ENCODE measurements at places on chromosomes 3 and 15.

- no peak for DNase-seq
These were observed 91.2 kb downstream of the EOMES start for GRCh38 chr3:27630885-27631284.

DNA sequence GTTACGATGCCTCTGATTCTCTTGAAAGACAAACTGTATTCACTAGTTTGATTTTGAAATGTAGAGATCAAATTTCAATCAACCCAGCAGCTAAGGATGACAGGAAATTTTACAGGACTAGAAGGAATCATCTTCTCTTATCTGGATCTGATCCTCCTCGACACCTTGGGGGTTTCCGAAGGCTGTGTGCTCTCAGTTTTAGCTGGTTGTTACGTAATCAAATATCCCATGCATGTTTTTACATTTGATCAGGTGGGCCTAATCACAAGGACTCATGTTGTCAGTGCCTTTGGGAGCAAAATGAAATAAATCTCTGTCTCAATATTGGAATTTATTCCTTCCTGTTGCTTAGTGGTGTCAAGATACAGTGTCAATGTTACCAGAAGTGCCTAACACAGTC, 141.9 kb upstream of the TNIK start:
- no peak for DNase-seq

GRCh38 chr3:78633626-78634025, 1134.2 kb downstream of the ROBO1 start:
- no peak for DNase-seq

GRCh38 chr3:9859530-9860025, 15.8 kb upstream of the RPUSD3 start:
- DNase-seq = no peak

DNA sequence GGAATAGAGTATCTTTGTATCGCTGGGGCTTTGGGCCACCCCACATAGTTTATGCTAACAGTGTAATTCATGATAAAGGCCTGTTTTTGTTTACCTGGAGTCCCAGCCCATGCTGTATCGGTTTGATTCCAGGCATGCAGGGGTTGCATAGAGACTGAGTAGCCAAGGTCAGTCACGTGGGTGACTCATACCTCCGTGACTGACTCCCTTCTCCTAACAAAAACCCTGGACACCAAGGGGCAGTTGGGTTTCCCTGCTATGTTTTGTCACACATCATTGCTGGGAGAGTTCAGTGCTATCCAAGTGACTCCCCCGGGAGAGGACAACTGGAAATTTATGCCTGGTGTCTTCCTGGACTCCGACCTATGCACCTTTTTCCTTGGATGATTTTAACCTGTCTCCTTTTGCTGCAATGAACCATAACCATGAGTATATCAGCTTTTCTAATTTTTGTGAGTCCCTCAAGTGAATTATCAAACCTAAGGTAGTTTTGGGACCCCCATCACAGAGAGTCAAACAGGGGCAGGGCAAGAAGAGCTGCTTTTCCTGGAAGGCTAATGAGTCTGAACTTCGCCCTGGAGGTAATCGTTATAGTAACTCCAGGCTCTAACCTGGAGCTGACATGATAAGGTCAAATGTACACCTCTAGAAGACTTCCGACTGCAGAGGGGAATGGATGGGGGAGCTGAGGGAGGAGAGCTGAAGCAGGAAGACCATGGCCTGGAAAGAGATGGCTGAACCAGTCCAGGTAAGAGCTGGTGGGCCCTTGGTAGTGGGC, 57.0 kb downstream of the SRGAP3 start:
- no peak for DNase-seq

DNA sequence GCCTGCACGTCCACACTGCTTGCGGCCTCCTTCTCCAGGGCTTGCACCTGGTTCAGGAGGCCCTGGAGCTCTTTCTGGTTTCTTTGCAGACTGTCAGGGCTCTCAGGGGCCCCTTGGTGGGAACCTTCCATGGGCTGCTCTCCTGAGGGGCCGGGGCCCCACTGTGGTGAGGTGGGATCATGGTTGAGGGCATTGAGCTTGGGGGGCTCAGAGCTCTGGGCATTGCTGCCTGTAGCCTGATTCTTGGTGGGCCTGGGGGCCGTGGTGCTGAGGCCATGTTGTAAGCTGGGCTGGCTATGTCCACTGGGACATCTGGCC, 7.5 kb downstream of the XIRP1 start:
- DNase-seq = no peak

- no peak for DNase-seq
These were observed 70.1 kb downstream of the HERC1 start for GRCh38 chr15:63763476-63764123.

- no peak for DNase-seq
These were observed 17.7 kb downstream of the SLC35G2 start for GRCh38 chr3:136836511-136837156.

- DNase-seq = no peak
These were observed 190.7 kb upstream of the NDN start for GRCh38 chr15:23877502-23878412.

DNA sequence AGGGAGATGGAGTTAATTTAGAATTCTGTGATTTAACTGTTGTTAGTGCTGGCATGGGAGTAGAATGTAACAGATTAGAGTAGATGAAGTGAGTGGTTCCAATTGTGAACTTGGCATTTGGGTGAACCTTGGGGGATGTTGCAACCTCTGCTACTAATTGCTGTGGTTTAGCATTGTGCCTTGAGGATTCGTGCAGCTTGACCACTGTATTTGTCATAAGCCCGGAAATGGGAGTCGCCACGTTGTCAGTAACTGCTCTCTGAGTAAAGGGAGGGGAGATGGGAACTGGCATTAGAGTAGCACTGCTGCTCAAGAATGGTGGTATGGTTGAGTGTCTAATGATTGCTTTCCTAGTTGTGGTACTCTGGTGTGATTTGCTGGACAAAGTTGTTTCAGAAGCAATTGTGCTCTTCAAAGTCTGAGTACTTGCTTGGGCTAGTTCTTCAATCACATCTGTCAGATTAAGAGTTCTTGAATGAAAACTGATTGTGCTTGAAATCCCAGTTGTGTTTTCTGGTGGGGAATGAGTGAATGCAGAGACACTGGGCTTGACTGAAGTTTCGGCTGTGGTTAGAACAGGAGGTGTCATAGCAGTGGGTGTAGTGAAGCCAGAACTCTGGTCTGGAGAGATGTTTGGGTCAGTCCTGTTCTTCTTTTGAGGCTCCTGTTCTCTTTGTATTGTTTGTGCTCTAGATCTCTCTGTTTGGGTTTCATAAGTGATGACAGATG, 15.4 kb downstream of the IGSF10 start:
- no peak for DNase-seq

DNA sequence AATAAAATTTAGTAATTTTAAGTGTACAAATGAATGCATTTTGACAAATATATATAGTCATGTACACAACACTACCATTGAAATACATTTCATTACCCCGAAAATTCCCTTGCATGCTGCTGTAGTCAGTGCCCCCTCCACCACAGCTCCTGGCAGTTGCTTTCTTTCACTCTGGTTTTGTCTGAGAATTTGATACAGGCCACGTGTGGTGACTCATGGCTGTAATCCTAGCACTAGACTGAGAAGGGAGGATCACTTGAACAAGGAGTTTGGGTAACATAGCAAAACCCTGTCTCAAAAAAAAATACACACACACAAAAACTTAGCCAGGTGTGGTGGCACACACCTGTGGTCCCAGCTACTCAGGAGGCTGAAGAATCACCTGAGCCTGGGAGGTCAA, 65.4 kb downstream of the TFRC start:
- no peak for DNase-seq

GRCh38 chr15:42349186-42349585, 10.1 kb upstream of the CAPN3 start:
- DNase-seq = no peak

DNA sequence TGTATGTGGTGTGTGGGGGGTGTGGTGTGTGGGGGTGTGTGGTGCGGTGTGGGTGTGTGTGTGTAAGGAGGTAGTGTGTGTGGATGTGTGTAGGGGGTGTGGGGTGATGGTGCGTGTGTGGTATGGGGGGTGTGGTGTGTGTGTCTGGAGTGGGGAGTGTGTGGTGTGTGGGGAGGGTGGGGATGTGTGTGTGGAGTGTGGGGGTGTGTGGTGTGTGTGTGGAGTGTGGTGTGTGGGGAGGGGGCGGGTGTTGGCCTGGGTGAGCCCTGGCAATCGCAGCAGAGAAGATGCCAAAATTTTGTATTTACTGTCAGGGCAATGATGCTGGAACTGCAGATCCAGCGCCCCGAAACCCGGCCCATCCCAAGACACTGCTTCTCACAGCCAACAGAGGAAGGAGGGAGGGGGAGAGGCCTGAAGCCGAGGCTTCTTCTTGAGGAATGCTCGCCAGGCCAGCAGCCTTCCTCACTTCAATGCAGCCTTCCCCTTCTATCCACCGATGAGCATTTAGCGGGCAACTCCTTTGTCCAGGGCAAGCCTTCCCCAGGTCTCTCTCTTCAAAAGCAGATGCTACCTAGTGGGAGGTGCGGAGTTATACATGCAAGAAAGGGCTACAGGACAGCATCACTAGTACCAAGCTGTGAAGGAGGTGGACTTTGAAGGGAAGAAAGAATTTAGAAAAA, 11.9 kb upstream of the SRP14 start:
- DNase-seq = no peak

DNA sequence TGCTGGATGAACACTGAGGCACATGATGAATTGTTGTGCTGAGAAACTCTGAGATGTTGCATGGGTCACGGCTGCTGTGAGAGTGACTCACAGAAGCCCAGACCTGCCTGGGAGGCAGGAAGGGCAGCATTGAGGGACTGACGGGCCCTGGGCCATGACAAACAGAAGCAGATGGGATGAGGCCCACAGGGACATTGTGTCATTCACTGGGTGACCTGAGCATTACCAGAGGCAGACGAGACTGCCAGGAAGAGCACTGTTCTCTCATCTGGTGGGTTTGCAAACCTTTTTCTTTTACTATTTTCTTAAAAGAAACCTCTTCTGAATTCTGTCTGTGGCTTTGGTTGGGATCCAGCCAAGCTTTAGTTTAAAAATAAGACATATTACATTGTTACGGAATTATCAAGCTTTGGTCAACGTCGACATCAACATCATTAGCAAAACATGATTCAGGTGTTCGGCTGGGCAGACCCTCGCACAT, 67.8 kb downstream of the BDH1 start:
- DNase-seq = no peak

- DNase-seq = no peak
These were observed 211.0 kb downstream of the TNIK start for GRCh38 chr3:171249245-171249644.

- DNase-seq = no peak
These were observed 52.9 kb downstream of the ARHGAP31 start for GRCh38 chr3:119347036-119347435.

DNA sequence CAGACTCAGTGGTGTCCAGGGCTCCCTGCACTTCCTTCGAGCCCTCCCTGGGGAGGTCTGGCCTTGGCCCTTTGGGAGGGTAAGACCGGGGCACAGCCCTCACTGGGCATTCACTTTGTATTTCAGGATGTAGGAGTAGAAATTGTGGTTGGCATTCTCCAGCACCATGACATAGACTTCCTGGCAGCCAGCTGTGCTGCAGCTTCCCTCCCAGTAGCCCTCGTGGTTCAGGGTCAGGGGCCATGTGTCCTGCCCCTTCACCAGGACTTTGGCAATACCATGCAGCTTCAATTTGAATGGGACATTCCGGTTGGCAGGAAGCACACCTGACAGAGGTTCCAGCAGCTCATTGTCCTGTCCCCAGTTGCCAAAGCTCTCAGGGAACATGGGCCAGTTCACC, 47.3 kb downstream of the KY start:
- no peak for DNase-seq

DNA sequence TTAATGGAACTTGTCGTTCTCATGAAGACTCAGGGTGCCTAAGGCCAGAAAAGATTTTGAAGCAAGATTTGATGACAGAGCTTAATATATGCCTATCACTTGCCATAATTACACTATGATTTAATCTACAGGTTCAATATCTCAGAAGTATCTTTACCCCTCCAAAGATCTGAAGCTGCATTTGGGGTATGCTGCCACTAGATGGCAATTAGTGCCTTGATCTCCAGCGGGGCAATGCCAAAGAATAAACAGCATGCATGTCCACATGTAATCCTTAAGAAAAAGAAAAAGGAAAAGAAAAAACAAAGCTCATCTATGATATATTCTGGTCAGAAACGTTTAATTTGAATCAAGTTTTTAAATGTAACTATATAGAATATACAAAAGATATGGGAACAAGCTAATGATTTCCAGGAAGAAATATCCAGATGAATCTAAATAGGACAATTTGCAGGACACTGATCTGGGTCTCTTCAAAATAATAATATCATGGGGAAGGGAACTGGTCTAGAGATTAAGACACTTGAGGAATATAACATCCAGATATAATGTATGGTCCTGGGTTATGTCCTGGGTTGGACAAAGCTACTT, 55.0 kb upstream of the SOX14 start:
- DNase-seq = no peak

DNA sequence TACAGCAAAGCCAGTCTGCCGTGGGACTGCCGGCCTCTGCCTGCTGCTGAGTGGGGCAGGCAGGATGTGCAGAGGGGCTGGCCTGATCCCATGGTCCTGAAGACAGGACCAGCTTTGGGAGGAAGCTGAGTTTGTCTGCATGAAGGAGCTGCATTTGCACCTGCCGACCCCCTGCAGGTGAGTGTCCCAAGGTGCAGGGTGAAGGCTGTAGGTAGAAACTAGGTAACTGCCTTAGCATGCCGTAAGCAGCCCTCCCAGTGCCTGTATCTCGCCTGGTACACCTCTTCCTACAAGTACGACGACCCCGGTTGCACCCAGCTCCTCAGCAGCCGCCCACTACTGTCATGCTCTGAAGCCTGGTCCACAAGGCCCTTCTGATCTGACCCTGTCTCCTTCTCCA, 34.9 kb downstream of the AMOTL2 start:
- DNase-seq = no peak

GRCh38 chr15:37034392-37034791, 66.0 kb downstream of the MEIS2 start:
- no peak for DNase-seq

- no peak for DNase-seq
These were observed 165.7 kb downstream of the P3H2 start for GRCh38 chr3:189954733-189955665.

DNA sequence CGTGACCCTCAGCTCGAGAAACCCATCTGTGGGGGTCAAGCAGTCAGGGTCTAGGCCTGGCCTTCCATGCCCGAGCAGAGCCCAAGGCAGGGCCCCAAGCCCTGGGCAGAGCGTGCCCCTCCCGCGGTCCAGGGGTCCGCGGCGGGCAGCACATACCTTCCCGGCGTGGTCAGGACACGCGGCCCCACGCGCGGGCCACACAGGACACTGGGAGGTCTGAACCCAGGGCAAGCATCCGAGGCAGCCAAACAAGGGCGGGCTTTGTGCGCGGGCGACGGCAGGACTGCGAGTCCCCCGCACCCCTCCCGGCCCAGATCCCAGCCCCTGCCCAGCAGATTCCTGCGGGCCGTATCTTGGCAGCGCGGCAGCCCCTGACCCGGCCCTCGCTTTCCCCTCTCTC, 61.6 kb upstream of the ACAN start:
- no peak for DNase-seq
